Mesendoderm (in vitro differentiated cells): ENCODE measurements at places on chromosomes 4 and X.

- DNase-seq: peak; percentile 40
These were observed 19.5 kb upstream of the PGRMC2 start for GRCh38 chr4:128307123-128307571.

- no peak for DNase-seq
These were observed 99.2 kb downstream of the DOCK11 start for GRCh38 chrX:118594697-118595420.

DNA sequence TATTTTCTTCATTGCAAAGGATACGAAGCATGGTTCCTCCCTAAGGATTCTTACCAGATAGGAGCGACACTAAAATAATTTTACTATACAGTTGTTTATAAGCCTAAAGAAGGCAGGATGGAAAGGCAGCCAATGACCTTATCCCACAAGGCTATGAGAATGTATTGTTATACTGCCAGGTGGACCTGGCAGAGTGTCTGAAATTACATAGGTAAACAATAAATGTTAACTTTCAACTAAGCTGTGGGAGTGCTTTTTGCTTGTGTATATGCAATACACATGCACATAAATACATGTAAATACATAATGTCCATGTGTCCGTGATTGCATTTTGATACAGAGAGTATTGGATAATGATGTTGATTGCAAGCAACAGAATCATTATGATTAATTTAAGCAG is 850.6 kb downstream of the CENPC start:
- DNase-seq: no peak

- peak; percentile 16 for DNase-seq
These were observed 578 bp upstream of the DKK2 start for GRCh38 chr4:107036584-107037198.

- DNase-seq: no peak
These were observed 19.9 kb upstream of the DUSP9 start for GRCh38 chrX:153626863-153627674.

DNA sequence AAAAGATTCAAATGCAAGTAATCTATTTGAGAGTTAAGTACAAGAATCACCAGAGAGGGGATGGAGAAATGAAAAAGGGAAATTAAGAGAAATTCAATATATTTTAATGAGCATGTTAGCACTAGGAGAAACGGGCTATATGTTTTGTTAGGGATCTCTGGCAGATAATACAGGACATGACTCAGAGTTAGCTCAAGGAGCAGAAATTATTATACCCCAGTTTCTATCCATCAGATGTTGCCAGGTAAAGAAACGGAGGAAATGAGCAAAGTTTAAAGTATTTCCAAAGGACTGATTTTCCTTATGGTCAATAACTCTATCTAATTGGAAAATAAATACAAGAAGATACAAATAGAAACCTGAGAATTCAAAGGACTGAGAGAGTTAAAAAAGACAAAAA is 867.6 kb downstream of the TRAM1L1 start:
- DNase-seq: no peak

DNA sequence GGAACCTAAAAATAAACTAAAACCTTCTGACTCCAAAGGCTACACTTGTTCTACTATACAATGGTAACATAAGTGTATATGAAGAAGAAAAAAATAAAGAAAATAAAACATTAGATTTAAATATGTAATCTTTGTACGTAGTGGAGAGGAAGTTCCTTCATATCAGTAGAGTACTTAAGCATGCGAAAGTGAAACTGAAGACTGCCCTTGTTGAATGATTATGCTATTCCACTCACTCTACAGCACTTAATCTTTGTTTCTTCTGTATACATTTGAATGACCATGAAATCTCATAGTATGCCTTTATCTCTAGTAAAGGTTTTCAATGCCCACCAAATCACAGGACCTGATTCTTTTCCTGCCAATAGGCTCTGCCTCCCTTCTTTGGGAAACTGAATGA is 78.9 kb downstream of the NDST3 start:
- no peak for DNase-seq

DNA sequence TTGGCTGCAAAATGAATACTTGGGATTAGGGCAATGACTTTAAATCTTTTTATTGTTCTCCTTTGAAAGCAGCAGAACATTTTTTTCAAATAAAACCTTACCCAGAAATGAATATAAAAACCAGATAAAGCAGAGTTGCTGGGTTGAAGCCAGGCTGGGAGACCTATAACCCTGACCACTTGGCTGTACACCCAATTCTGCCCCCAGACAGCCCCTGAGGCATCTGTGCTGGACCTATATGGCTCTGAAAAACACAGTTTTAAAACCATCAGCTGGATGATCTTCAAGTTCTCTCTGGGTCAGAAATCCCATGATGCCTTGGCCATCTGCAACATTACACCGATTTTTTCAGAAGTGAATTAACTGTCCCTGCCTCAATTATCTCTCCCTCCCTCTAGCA is 23.7 kb upstream of the GLRA2 start:
- no peak for DNase-seq

- no peak for DNase-seq
These were observed 314.4 kb downstream of the PCDH7 start for GRCh38 chr4:31034550-31034949.

DNA sequence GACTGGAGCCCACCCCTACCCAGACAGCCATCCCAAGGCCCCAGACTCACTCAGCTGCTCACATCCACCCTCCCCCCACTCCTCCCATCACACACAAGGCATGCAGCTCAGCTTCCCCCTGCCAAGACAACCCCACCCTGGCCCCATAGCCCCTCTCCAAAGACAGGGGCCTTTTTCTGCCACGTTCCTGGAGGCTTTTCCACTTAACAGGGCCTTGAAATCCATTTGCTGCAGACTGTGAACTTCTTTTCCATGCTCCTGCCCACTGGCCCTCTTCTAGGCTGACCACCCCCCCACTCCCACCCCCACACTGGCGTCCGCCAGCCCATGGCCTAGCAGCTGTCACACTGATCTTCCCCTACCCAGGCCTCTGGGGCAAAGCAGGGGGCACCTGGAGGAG is 76.0 kb downstream of the PJA1 start:
- no peak for DNase-seq

DNA sequence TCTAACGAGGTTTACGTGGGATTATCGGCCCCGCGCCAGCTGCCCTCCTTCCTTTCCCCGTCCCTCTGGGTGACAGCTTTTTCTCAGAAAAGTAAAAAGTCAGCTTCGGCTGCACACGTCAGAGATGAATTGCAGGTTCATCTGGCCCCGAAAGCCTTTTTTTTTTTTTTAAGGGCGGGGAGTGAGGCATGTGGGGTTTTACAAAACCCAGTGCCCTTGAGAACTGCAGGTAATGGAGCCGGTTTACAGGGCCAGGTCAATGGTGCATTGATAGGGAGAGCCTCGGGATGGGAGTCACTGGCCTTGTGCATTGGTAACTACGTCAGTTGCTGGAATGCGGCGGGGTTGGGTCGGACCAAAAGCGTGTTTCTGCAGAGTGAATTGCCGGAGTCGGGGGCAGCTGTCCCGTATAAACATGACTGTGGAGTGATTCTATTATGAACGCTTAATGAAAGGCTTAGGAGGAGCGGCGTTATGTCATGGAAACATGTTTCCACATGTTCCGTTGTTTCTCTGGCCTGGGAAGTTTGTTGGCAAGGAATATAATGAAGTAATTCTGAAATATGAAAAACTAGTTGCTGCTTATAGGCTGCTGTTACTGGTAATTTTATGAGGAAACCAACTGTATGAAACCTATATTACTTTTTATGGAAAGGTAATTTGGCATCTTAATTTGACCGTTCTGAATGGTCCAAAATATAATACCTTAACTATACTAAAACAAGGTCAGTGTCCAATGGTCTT is 1.1 kb downstream of the HSPA4L start:
- DNase-seq: peak; percentile 53

DNA sequence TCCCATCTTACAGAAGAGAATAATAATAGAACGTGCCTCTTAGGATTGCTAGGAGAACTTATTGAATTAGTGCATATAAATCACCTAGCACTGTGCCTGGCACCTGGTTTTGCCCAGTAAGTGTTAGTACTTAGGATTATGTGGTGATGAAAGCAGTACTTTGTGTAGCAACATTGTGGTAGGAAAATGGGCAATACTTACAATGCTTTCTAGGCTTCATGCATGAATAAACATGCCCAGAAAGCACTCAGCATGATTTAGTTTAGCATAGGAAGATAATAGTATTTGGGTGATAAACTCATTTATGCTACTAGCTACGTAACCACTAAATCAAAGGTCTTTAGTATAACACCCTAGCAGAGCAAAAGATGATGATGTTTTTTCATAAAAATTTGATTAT is 105.6 kb downstream of the NEUROG2 start:
- DNase-seq: no peak

DNA sequence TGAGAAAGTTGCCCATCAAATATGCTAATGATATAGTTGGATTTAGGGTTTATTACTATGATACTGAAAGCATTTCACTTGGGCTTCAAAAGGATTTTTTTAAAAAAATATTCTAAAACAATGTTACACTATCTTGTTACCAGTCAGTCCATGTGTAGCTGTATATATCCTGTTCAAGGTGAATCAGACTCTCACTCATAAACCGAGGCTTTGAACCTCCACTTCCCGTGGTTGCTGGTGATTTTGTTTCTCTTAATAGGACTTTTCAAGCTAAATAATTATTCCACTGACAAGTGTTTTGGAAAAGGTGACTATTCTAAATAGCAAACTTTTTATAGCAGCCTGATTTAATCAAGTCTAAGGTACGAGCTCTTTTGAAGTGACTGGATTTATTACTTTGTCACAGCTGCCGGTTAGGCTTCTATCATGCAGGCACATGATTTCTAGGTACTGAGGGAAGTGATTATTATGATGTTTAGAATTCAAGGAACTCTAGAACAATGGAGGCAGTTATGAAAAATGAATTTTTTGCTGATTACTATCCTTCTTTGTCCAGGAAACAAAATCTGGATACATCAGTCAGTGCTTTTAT is 287.7 kb downstream of the KCTD8 start:
- DNase-seq: no peak

- peak; percentile 6 for DNase-seq
These were observed 128.7 kb upstream of the GALNT7 start for GRCh38 chr4:173039617-173040577.

DNA sequence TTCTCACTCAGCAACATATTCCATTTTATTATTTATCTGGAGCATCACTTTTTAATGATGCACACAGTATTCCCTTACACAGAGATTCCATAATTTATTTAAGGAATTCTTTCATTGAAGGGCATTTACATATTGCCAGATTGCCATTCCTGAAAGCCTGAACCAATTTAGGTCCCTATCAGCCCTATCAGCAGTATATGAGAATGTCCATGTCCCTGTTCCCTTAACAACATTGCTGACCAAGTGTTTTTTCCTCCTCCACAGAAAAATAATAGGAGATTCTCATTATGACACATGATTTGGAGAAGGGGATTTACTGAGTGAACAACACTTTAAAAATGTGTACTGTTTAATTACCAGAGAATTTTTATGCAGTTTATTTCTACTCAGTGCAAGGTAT is 90.1 kb upstream of the PHOX2B start:
- DNase-seq: no peak

DNA sequence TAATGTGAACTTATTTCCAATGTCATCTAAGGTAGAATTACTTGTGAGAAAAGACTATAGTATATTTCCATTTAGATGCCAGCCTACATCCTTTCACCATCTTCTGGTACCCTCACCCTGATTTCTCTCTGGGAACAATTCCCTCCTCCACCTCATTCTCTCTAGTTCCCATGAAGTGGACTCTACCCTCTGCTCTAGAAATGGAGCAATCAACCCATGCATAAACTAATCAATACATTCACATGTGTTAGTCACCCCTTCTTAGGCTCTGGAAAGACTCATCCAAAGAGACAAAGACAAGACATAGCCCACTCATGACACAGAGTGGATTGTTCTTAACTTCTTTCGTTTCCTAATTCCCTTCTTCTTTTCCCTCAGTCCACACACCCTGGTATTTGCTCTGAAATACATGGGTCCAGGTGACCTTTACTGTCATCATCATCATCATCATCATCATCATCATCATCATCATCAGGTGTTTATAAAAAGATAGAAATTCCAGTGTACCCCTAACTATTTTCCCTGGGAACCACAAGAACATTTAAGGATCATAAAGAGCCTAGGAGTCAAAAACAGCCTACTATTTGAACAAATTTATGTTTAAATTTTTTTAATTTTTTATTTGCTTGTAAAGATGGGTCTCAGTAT is 298.9 kb upstream of the GALNT7 start:
- DNase-seq: no peak

GRCh38 chrX:128699716-128700285 is 647.6 kb upstream of the ACTRT1 start:
- DNase-seq: no peak
